ENCODE measurements at places on chromosomes 2 and 18.

DNA sequence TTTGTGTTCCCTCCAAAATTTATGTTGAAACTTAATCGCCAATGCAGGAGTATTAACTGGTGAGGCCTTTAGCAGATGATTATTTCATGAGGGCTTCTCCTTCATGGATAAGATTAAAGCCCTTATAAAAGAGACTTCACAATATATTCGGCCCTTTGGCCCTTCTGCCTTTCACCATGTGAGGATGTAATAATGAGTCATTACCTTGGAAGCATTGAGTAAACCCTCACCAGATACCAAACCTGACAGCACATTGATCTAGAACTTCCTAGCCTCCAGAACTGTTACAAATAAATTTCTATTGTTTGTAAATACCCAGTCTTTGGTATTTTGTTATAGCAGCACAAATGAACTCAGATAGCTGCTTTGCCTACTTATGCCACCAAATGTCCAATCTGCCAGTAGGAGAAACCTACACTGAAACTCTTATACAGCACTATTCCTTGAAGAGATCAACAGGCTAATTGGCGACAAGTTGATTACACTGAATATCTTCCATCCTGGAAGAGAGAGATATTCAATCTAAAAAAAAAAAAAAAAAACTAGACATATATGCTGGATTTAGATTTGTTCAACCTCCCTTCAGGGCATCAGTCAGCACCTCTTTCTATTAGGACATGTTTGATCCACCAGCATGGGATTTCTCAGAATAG, 125.9 kb upstream of the COL5A2 start:
- DNase-seq = no peak

DNA sequence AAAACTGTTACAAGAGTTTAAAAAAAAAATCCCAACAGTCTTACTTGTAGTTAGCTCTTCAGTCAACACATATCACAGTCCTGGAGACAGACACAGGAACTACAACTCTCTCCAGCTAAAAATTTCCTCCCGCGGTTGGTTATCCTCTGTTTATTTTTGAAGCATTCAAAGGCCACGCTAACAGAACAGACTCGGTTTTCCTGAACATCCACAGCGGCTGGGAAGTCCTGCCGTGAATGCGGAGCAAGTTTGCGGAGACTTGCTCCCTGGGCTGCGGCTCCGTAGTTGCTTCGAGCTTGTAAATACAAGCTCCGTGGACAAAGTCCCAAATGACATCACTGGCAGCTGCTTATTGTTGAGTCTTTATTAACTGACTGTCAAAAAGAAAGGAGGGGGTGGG, at the start of gene NCKAP5:
Gene NCKAP5 (minus strand): TSS at position 292 of the 400 bp plus-strand sequence. CDS start 50,937 bp downstream, outside the sequence.
- DNase-seq = no peak

GRCh38 chr18:77101410-77102258, 30.9 kb downstream of the MBP start:
- DNase-seq = peak; percentile 24

DNA sequence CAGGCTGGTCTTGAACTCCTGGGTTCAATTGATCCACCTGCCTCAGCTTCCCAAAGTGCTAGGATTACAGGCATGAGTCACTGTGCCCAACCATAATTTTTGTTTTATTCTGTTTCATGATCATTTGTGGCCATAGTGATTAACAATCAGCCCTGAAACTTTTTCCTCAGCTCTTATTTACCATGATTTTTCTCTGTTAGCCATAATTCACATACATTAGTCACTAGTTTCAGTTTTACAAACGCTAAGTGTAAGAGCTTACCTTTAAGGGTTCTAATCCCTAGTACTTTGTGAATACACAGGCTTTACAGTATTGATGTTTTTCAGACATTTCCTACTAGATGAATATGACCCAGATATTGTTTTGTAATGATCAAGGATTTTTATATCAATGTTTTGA, 216.1 kb downstream of the DPP4 start:
- DNase-seq = no peak

- no peak for DNase-seq
Observed at GRCh38 chr2:158034198-158034866, 67.3 kb upstream of the UPP2 start.

- no peak for DNase-seq
Observed at GRCh38 chr2:108923736-108924579, 65.1 kb downstream of the EDAR start.

- no peak for DNase-seq
Observed at GRCh38 chr18:63677500-63678225, 16.0 kb upstream of the SERPINB3 start.

DNA sequence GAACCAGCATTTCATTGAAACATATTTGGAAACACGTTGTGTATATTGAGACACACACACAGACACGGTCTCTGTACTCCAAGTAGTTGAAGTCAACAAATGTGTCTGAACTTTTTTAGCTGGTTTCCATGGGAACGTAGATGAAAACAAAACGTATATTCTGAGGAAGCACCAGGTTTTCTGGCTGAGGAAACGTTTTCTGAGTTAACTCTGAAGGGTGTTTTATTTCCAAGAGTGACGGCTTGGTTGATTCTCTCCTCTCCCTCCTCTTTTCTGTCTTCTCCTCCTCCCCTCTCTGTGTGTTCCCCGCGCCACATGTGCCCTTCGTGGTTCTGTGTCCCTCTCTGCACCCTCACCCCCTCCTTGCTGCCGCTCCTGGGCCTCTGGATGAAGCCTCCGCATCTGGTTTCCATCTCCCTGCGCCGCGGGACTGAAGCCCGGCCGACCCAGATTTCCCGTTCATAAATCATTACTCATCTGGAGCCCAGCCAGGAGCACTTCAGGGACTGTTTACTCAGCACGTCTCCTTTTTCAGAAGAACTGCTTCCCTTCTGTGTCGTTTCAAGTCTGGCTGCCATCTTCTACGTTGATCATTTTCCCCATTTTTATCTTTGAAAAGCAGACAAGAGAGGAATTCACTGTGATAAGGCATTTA, 122.7 kb downstream of the COL6A3 start:
- DNase-seq = no peak

DNA sequence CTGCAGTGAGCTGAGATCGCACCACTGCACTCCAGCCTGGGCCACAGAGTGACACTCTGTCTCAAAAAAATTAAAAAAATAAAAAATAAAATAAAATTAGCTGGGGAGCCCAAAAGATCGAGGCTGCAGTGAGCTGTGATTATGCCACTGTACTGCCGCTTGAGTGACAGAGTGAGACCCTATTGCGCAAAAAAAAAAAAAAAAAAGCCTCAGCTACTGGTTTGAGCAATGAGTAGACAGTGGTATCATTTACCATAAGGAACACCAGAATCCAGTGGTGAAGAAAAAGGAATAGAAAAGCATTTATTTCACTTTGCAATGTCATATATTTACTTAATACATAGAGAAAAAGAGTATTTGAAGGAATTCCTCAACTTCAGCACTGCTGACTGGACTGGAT, 3.0 kb downstream of the SAP130 start:
- DNase-seq = no peak

- no peak for DNase-seq
Observed at GRCh38 chr2:186533717-186534116, 47.7 kb downstream of the ZC3H15 start.

DNA sequence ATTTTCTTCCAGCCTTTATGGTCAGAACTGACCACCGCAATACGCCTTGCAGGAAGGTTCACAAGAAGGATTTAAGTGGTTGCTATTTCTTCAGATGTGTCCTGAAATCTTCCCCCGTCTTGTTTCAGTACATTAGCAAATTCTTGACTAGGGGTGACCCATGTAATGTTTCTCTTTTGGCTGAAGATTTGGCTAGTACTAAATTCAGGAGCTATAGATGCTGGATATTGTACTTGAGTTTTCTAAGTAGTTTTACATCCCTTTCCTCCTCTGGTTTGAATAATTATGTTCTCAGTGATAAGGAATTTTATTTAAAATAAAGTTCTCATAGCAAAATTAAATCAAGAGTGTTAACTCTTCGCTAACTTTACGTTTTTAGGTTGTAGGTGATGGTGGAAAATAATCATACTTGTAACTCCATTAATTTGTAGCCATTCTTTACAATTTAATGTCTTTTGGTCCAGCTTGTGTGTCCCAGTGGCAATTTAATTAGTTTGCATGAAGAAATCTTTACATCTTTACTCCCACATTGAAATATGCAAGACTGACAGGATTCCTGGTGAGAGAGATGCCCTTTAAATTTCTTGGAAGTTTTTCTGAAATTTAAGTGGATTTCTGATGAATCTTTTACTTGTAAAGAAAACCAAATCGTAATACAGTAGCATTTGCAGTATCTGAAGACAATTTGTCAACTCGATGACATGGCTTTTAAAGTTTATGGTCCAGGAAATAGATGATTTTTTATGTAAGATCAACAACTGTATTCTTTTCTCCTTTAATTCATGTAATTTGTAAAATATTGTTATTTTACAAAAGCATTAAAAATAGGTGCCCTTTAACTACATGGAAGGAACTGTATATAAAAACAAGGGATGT, 2.8 kb downstream of the PHLPP1 start:
- no peak for DNase-seq

GRCh38 chr2:241898463-241899270, 29.1 kb downstream of the RTP5 start:
- no peak for DNase-seq

- DNase-seq = no peak
Observed at GRCh38 chr2:164784376-164784775, 57.2 kb downstream of the COBLL1 start.

- DNase-seq = peak; percentile 24
Observed at GRCh38 chr2:224357098-224357901, 44.6 kb downstream of the FAM124B start.

DNA sequence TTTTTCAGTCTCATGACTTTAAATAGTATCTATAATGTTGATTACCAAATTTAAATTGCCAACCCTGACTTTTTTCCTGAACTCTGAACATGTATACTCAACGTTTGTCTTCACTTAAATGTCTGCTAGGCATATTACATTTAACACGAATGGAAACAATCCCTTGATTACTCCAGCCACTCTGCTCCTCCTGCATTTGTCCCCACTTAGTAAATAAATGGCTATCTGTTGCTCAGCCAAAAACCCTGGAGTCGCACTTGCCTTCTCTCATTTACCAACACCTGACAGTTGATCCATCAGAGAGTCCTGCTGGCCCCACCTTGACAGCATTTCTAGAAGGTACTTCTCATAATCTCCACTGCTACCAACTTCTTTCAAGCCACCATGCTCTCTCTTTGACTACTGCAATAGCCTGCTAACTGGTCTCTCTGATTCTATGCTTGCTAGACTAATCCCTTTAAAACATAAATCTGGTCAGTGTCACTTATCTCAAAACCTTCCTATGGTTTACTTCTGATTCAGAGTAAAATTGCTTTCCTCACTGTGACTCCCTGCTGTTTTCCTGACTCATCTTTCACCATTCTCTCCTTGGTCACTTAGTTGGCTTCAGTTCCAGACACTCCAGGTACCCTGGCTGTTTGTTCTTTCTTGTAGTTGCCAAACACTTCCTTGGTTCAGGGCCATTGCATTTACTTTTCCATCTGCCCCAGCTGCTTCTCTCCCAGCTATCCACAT, 31.9 kb downstream of the SPAG16 start:
- no peak for DNase-seq

GRCh38 chr2:25387876-25388449, 46.2 kb upstream of the DNMT3A start:
- no peak for DNase-seq

DNA sequence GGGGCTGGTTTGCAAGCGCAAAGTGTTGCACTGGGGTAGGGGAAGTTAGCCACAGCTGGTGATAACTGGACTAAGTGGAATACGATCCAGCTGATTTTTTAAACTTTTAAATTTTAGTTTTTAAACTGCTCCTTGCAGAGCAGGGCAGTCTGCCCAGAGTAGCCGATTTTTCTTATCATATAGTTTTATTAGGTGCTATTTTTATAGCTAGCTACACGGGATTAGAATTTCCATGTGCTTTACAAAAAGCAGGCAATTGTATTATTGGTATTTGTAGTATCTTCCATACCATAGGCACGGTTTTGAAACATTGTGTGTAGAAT, 9.6 kb downstream of the CPLX4 start:
- DNase-seq = no peak

- no peak for DNase-seq
Observed at GRCh38 chr2:11710632-11711353, 35.6 kb upstream of the LPIN1 start.
